ENCODE measurements at places on chromosomes 5 and 9.

GRCh38 chr5:87916320-87916719, 352.3 kb downstream of the TMEM161B start:
- DNase-seq = no peak

DNA sequence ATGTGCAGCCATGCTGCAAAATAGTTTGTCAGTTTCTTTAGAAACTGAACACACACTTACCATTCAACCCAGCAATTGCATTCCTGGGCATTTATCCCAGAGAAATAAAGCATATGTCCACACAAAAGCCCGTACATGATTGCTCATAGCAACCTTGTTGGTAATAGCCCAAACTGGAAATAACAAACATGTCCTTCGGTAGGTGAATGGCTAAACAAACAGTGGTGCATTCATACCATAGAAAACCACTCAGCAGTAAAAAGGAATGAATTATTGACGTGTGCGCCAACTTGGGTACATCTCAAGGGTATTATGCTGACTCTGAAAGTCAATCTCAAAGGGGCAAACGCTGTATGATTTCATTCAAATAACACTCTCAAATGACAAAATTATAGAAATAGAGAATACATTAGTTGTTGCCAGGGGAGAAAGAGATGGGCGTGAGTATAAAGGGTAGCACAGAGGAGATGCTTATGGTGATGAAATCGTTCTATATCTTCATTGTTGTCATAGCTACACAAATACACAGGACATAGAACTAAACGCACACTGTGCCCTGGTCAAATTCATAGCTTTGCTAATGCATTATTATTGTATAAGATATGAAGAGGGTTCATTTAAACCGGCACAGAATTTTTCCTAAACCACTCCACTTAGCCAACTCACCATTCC, 58.2 kb downstream of the DRD1 start:
- no peak for DNase-seq

DNA sequence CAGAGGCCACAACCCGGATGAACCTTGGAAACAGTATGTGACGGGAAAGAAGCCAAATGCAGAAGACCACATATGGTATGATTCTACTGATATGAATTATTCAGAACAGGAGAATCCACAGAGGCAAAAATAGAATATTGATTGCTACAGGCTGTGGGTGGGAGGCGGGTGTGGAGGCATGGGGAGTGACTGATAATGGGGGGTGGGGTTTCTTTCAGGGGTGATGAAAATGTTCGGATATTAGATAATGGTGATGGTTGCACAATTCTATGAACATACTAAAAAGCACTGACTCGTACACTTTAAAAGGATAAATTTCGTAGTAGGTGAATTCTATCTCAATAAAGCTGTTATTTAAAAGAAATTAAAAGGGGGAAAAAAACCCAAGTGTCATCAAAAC, 10.7 kb downstream of the IL4 start:
- DNase-seq = no peak

- no peak for DNase-seq
Observed at GRCh38 chr5:345404-346195, 24.1 kb downstream of the AHRR start.

- DNase-seq = no peak
Observed at GRCh38 chr9:69045821-69046220, 10.3 kb downstream of the FXN start.

DNA sequence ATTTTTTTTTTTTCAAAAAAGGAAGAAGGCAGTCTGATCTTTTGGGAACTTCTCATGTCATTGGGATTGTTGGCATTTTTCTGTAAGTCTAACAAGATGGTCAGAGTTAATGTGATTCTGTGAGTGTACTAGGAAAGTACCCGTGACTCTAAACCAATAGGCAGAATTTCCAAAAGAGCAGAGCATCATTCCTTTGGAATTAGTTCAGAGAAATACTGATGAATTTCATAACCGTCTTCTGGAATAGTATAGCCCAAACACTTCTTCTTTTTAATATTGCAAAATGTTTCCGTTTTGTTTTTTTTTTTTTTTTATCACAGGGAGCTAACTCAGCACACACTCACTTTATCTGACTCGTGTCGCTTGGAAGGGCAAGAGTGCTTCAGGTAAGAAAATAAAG, 407.4 kb downstream of the DTWD2 start:
- DNase-seq = no peak

DNA sequence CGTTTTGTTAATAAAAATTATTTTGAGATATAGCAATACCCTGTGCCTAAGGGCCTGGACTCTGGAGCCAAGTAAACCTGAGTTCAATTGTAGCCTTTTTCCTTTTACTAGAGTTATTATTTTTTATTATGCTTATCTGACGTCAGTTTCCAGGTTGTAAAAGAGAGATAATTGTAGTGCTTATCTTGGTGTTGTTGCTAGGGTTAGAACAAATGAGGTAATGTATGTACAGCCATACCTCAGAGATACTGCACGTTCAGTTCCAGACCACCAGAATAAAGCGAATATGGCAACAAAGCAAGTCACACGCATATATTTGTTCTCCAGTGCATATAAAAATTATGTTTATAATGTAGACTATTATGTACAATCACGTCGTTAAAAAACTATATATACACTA, 215.0 kb downstream of the VPS13A start:
- no peak for DNase-seq

DNA sequence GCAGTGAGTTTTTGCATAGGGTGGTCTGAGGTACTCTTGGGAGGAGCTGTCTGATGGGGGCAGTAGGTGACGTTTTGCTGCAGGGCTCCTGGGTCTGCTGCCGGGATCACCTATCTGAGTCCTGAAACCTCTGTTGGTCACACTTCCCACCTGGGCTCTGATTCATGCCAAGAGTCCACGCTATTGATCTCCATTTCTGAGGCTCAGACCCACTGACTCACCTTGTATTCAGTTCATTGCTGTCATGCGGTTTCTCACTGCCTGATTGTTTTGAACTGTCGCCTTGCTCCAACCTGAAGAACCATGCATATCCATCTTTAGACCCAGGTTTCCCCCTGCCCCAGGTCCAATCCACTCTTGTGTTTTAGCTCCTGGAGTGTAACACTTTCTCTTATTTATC, 101.3 kb downstream of the NPR3 start:
- no peak for DNase-seq
